ENCODE measurements at places on chromosomes 1 and 21. TPM values are rescaled to one million over a fixed set of nuclear protein-coding genes. Genes with fewer than 3 reads are reported as not detected.

DNA sequence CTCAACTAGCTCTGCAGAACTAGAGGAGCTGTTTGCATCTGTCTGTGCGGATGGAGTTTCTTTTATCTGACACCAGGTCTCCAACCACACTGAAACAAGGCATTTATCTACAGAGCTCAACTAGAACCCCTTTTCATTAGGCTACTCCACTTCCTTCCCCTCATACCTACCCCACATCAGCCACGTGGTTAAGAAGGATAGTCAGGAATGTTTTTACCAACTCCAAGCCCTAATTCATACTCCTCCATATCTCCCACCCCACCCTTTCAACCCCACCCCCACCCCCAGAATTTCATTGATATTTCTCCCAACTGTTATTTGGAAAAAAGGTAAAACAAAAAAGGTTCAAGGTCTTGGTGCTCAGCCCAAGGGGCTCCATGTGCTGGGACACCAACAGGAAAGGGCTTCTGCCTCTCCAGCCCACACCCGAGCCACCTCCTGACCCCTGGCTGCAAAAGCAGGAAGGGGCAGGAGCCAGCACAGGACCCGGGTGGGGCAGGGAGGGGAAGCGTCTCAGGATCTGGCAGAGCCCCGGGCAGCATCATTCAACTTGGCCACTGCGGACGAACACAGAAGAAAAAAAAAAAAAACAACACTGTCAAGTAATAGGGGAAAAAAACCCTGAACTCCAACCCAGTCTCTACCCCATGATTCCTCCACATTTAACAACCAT, 7.0 kb downstream of the ENSA start:
- H3K27ac ChIP-seq, result peak overlapping the region; percentile 16
- peaks cover 61% of the 10 kb centered on the region for H3K36me3 ChIP-seq
- no peak for DNase-seq
- H3K4me3 ChIP-seq, result no peak overlapping the region
- H3K4me1 ChIP-seq, result peaks cover 18% of the 10 kb centered on the region

- no peaks in the 10 kb centered on the region for H3K36me3 ChIP-seq
- no peak overlapping the region for H3K27ac ChIP-seq
- H3K4me3 ChIP-seq, result no peak overlapping the region
- H3K27me3 ChIP-seq, result no peaks in the 10 kb centered on the region
Observed at GRCh38 chr1:36534711-36535412, 52.1 kb upstream of the CSF3R start.

- no peaks in the 10 kb centered on the region for H3K27me3 ChIP-seq
- no peak overlapping the region for H3K27ac ChIP-seq
- no peaks in the 10 kb centered on the region for H3K4me1 ChIP-seq
- no peaks in the 10 kb centered on the region for H3K36me3 ChIP-seq
- H3K4me3 ChIP-seq, result no peak overlapping the region
Observed at GRCh38 chr1:114638910-114639309, 30.9 kb downstream of the DENND2C start.

DNA sequence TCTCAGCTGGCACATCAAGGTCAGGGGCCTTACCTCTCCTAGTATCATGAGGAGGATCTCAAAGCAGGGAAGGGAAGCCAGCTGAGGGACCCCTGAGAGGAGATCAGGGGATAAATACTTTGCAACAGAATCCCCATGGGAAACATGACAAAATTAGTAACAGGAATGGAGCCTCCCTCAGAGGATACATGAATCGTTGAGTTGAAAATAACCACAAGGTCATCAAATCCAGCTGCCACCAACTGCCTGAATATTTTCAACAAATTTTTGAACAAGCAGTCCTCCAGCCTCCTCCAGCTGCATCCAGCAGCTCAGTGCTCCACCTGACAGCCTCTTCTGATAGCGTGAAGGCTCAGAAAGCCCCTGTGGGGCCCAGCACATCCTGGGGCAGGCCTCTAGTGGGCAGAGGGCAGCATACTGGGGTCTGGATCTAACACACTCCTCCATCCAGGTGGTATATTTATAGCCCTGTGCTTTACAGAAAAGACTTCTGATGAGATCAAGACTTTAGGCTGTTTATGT, 404.3 kb downstream of the NTNG1 start:
- no peak for DNase-seq
- no peaks in the 10 kb centered on the region for H3K36me3 ChIP-seq
- H3K27ac ChIP-seq, result no peak overlapping the region

DNA sequence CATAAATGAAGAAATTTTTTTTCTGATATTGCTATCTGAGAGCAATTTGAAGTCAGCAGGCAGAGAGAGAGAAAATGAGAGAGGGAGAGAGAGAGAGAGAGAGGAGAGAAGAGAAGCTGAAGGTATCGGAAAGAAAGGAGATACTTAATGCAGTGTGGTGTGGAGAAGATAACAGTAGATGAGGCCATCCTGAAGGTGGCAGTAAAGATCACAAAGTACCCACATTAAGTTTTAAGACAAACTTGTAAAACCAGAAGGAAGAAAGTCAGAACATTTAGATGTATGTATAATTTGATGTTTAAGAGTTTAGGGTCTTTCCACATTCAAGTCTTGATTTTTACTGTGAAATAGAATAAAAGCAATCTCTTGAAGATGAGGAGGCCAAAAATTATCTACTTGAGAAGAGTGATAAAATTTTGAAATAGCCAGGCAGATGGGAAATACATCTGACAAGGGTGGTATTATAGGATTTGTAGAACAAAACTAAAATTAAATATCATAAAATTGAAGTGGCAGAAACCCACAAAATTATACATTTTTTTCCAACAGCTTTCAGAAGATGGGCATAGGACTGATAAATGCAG, 1753.4 kb downstream of the MRPL39 start:
- DNase-seq, result no peak
- H3K4me3 ChIP-seq, result no peak overlapping the region
- H3K27me3 ChIP-seq, result no peaks in the 10 kb centered on the region
- no peak overlapping the region for H3K27ac ChIP-seq
- no peaks in the 10 kb centered on the region for H3K36me3 ChIP-seq
- H3K4me1 ChIP-seq, result no peaks in the 10 kb centered on the region

GRCh38 chr1:53332186-53332564, 4.3 kb upstream of the LRP8 start:
- no peaks in the 10 kb centered on the region for H3K36me3 ChIP-seq
- no peaks in the 10 kb centered on the region for H3K4me1 ChIP-seq
- no peak overlapping the region for H3K4me3 ChIP-seq
- H3K27me3 ChIP-seq, result peaks cover 7% of the 10 kb centered on the region
- no peak overlapping the region for H3K27ac ChIP-seq

The KRTAP7-1 gene
- total RNA-seq, result not detected

The TNFSF4 gene
- total RNA-seq, result 1.1 TPM

DNA sequence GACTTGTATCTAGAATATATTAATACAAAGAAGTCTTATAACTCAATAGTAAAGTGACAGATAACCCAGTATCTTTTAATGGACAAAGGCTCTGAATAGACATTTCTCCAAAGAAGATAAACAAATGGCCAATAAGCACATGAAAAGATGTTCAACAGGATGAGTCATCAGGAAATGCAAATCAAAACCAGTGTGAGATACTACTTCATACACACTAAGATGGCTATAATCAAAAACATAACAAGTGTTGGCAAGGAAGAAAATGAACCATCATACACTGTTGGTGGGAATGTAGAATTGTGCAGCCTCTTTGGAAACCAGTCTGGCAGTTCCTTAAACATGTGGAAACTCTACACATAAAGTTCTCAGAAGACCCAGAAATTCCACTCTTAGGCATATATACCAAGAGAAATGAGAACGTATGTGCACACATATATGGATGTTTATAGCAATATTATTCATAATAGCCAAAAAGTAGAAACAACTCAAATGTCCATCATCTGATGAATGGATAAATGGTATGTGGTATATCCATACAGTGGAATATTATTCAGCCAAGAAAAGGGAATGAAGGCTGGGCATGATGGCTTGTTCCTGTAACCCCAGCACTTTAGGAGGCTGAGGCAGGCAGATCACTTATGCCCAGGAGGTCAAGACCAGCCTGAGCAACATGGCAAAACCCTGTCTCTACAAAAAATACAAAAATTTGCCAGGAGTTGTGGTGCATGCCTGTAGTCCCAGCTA, 9.9 kb upstream of the MPL start:
- no peaks in the 10 kb centered on the region for H3K36me3 ChIP-seq
- no peak for DNase-seq
- H3K4me1 ChIP-seq, result peaks cover 14% of the 10 kb centered on the region
- H3K27ac ChIP-seq, result no peak overlapping the region

- DNase-seq, result no peak
- peak overlapping the region; percentile 37 for H3K4me3 ChIP-seq
- peaks cover 35% of the 10 kb centered on the region for H3K4me1 ChIP-seq
- H3K36me3 ChIP-seq, result peaks cover 10% of the 10 kb centered on the region
- no peaks in the 10 kb centered on the region for H3K27me3 ChIP-seq
Observed at GRCh38 chr1:169890761-169891538, 2.7 kb downstream of the SCYL3 start.

- H3K27ac ChIP-seq, result no peak overlapping the region
- no peaks in the 10 kb centered on the region for H3K27me3 ChIP-seq
- no peak overlapping the region for H3K4me3 ChIP-seq
- H3K36me3 ChIP-seq, result no peaks in the 10 kb centered on the region
- peaks cover 24% of the 10 kb centered on the region for H3K4me1 ChIP-seq
Observed at GRCh38 chr1:54272134-54272533, 72.2 kb downstream of the MRPL37 start.

DNA sequence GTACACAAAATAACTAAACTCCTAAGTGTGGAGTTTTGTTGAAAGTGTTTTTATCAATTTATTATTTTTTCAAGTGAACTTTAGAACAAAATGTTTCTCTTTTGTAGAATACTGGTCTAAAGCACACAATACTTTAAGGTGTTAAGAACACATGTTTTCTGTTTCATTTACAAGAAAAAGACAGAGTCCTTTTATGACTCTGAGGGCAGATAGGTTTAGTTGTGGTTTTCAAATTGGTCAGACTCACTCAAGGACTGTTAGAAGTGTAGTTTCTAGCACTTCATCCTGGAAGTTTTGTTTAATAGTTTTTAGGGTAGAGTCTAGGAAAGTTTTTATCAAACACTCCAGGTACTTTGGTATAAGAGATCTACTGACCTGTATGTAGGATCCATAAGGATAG, 376.5 kb downstream of the LRRIQ3 start:
- H3K27me3 ChIP-seq, result no peaks in the 10 kb centered on the region
- no peak overlapping the region for H3K4me3 ChIP-seq
- H3K27ac ChIP-seq, result no peak overlapping the region
- H3K36me3 ChIP-seq, result no peaks in the 10 kb centered on the region

The FCAMR gene
- total RNA-seq, result not detected

The PRRX1 gene
- 307 TPM for total RNA-seq

The AIRE gene
- total RNA-seq, result not detected

The NTMT2 gene
- total RNA-seq, result not detected

DNA sequence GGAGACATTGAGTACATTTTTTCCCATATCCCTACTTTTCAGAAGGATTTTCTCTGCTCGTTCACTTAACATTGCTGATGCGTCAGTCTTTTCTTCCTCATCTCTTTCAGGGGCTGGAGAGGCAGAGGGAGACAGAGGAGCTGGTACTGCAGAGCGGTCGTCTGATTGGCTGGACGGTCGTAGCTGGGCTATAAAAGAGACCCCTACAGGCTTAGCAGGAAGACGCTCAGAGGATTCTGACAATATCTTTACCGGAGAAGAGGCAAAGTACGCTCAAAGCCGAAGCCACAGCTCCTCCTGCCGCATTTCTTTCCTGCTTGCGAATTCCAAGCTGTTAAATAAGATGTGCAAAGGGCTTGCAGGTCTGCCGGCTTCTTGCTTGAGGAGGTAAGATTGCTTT, at the start of gene RGS4:
Gene RGS4, plus strand, starts transcription at position 220 of the 400 bp plus-strand sequence. Its CDS starts 124 bp downstream, at position 344.
- peaks cover 22% of the 10 kb centered on the region for H3K36me3 ChIP-seq
- H3K27me3 ChIP-seq, result no peaks in the 10 kb centered on the region
- H3K27ac ChIP-seq, result peak within 1 kb of the TSS; percentile 82

GRCh38 chr1:220487297-220487820, 40.6 kb upstream of the MARK1 start:
- no peak overlapping the region for H3K4me3 ChIP-seq
- no peaks in the 10 kb centered on the region for H3K4me1 ChIP-seq
- no peak overlapping the region for H3K27ac ChIP-seq
- DNase-seq, result no peak

- H3K27me3 ChIP-seq, result no peaks in the 10 kb centered on the region
- peak overlapping the region; percentile 33 for H3K4me3 ChIP-seq
- H3K27ac ChIP-seq, result peak overlapping the region; percentile 14
- peak; percentile 94 for DNase-seq
Observed at GRCh38 chr1:53172426-53173128, 24.0 kb upstream of the CPT2 start.

The DENND1B gene
- 22.4 TPM for total RNA-seq

DNA sequence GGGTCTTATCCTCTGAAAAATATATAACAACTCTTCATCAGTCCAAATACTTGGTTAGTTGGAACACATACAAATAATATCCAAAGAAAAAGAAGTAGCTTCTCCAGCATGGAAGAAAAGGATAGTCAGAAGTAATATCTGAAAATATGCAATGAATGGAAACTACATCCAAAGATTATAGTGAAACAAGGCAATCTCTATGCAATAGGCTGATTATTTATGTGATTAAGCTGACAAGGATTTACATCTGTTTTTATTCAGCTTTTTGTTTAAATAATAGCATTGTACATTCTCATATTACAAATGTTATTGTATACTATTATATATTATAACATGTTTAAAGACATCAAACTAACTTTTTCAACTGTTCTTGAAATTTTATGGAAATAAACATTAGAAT, 15.3 kb upstream of the TGFBR3 start:
- no peaks in the 10 kb centered on the region for H3K27me3 ChIP-seq
- H3K4me3 ChIP-seq, result no peak overlapping the region
- DNase-seq, result no peak
- H3K27ac ChIP-seq, result peak overlapping the region; percentile 63
- H3K36me3 ChIP-seq, result no peaks in the 10 kb centered on the region

DNA sequence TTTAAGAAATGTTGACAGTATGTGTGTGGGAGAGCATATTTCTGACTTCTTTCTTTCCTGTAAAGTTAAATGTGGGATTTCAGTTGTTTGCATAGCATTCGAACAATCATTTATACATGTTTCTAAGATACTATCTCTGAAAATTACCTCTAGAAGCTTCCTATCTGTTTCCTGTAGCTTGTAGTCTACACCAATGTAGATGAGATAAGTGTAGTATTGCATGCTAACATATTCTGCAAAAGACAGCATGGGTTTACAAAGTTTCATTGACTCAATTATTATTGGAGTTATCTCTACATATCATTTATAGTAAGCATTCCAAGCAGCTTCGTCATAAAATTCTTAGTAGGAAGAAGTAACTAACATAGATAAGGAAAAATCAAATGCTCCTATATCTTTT, 98.9 kb upstream of the DPYD start:
- no peaks in the 10 kb centered on the region for H3K4me1 ChIP-seq
- no peak overlapping the region for H3K27ac ChIP-seq
- no peaks in the 10 kb centered on the region for H3K36me3 ChIP-seq
- H3K4me3 ChIP-seq, result no peak overlapping the region
- DNase-seq, result no peak
- H3K27me3 ChIP-seq, result no peaks in the 10 kb centered on the region

Data from osteoblast (primary cell).